ENCODE measurements at places on chromosomes 12 and 14.

DNA sequence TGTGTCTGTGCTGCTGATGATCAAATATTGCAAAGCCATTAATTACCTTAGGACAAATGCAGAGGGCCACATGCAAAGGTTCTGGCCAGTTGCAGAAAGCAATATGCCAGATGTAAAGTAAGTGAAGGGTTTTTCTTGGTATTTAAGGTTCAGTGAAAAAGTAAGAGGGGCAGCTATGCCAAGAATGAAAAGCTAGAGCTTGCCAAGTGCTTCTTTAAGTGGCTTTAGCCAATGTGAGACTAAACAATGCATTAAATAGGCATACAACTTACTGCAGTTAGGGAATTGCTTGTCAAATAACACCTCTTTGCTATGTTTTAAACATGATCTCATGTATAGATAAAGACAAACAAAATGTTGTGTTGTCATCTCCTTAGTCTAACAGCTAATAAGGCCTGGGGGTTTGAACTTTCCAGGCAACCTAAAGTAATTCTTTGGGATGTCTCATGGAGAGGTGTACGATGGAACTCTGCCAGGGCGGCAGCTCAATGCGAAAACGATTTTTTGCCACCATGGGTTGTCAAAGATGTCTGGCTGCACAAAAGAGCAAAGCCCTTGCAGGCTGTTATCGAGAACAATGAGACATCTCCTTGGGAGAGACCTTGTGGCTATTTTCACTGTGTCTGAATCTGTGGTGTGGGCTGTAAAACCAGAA lies 12.0 kb downstream of the IGF1 start:
- DNase-seq = no peak

- peak; percentile 2 for DNase-seq
These were observed 166.0 kb downstream of the KLHL28 start for GRCh38 chr14:44795725-44796124.

- DNase-seq = no peak
These were observed 135.0 kb upstream of the AEBP2 start for GRCh38 chr12:19304149-19304750.

GRCh38 chr12:28121433-28121832 lies 68.8 kb upstream of the CCDC91 start:
- no peak for DNase-seq

- no peak for DNase-seq
These were observed 294.2 kb downstream of the MED13L start for GRCh38 chr12:115983226-115983798.

DNA sequence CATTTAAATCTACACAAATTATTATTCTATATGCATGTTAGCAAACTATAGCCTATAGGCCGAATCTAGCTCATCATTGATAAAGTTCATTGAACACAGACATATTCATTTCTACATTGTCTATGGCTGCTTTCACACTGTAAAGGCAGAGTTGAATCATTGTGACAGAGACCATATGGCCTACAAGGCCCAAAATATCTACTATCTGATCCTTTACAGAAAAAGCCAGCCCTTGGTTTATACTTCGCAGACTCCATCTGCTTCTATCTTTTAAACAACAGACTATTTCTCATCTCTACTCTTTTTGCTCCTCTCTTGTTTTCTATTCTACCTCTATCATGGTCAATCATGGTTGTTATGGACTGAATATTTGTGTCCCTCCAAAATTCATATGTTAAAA lies 190.7 kb downstream of the EXOC5 start:
- DNase-seq = no peak

DNA sequence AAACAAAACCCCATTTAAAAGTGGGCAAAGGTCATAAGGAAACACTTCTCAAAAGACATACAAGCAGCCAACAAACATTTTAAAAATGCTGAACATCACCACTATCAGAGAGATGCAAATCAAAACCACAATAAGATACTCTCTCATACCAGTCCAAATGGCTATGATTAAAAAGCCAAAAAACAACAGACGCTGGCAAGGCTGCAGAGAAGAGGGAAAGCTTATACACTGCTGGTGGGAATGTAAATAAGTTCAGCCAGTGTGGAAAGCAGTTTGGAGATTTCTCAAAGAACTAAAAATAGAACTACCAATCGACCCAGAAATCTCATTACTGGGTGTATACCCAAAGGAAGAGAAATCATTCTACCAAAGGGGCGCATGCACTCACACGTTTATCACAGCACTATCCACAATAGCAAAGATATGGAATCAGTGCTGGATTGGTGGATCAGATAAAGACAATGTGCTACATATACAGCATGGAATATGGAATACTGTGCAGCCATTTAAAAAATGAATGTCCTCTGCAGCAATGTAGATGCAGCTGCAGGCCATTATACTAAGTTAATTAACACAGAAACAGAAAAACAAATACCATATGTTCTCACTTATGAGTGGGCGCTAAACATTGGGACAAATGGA lies 102.1 kb upstream of the DAAM1 start:
- no peak for DNase-seq

DNA sequence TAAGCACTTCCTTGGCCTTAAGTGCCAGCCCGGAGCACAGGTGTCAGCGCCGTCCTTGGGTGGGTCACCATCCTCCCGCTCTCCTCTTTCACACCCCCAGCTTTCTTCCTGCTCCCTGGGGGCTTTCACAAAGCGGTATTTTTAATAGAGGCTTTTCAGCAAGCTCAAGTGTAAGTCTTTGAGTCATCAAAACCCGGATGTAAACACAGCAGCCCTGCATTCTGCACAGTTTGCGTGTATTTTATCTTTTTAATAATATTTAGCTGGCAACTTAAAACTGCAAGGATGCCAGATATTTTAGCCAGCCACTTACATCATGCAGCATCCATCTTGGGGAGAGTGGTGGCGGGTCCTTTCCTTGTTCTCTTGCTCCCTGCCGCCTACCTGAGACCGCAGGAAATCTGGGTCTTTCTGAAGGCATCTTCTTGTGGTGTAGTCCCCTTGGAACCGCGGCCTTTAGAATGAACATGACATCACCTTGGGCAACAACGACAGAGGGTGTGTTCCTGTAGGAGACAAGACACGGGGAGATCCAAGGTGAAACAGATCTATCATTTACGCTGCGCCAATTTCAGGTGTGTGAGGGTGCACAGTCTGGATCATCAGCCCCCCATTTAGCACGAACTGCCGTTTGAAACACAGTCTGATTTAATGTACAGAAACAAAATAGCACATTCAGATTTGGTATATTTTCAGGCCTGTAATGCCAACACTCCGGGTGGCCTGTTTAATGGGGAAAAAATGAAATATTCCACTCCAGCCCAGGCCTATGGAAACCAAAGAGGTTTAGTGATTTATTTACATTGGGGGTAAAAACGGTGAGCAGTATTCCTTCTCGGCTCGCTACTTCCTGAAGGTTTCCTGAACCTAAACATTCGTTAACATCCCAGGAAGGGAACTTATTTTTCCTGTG lies 12.5 kb upstream of the IRF2BPL start:
- DNase-seq = peak; percentile 52

DNA sequence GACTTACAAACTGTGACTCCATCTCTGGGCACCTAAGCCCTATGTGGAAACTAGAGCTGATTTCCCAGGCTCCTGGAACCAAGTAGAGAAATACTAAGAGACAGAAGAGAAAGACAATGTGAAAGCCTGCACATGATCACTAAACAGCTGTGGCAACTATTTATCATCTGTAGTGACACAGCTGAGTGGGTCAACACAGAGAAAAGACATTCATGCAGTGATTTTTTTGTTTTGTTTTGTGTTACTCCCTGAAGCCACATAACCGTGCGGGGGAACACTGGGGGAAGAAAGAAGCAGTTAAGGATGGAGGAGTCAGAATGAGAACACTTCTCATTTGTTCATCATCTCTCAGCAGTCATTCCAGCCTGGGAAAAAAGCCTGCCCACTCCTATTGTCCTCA lies 1.5 kb downstream of the PRR4 start:
- no peak for DNase-seq

DNA sequence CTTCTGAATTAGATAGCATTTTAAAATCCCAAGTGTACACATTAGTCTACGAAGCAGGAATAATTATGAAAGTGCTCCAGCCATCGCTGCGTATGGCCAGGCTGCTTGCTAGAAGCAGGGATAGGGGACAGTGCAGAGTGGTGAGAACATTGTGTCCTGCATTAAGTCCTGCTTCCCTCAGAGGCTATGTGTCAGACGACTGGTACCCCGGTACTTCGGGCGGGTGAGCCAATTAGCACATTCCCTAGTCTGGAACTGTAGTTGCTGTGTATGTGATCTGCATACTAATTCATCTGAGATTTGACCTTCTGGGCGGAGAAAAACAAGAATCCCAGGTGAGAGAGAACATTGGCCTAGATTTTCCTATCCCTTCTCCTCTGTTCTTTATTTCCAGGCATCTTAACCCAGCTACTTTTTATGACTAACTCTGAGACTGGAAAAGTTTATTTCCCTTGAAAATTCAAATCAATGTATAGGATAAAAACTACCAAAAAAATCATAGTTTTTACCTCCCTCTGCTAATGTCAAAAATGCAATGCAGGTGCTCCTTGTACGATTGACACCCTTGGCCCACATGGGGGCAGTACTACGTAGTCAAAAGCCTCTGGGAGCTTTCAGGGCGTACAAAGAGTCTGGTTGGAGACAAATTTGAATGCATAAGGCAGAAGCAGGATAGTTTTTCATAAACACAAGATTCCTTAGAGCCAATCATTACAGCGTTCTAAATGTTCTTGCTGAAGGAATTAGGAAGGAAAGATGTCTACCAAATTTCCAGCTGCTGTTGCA lies 764.3 kb downstream of the NOVA1 start:
- peak; percentile 3 for DNase-seq

- no peak for DNase-seq
These were observed 207.2 kb upstream of the BCL2L14 start for GRCh38 chr12:11863478-11863906.

DNA sequence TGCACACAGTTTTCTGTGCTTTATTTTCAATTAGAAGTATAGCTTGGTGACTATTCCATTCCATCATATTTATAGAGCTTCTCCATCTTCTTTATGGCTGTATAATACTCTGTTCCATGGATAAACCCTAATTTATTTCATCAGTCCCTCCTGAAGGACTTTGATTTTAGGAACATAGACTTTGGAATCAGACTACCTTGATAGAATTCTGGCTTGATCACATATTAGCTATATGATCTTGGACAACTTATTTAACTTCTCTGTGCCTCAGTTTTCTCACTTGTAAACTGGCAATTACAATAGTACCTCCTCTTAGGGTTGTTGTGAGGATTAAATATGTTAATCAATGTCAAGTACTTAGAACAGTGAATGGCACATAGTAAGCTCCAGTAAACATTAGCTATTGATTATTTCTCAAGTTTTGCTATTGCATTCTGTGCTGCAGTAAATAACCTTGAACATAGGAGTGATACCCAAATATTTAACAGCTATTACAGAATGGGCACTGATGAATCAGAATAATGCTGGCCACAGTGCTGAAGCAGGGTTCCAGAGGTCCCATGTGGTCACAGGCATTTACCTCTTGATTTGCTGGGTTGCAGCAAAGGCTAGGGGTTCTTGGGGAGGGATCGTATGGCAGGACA lies 12.2 kb upstream of the NR1H4 start:
- no peak for DNase-seq

DNA sequence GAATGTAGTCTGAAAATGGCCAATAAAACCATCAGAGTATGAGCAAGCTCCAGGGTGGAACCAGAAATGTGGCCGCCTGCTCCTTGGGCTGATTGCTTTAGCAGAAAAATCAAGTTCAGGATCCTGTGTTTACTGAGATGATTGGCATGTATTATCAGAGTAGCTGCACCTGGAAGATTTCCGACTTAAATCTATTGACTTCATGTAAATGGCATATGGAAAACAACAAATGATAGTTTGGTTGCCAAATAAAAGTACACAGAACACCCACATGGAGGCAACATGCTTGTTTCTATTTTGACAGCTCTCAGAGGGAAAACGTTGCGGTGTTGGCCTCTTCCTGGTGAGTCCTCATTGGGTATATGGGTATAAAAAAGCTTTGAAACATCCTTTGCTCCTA lies 31.3 kb downstream of the SOCS2 start:
- DNase-seq = no peak

DNA sequence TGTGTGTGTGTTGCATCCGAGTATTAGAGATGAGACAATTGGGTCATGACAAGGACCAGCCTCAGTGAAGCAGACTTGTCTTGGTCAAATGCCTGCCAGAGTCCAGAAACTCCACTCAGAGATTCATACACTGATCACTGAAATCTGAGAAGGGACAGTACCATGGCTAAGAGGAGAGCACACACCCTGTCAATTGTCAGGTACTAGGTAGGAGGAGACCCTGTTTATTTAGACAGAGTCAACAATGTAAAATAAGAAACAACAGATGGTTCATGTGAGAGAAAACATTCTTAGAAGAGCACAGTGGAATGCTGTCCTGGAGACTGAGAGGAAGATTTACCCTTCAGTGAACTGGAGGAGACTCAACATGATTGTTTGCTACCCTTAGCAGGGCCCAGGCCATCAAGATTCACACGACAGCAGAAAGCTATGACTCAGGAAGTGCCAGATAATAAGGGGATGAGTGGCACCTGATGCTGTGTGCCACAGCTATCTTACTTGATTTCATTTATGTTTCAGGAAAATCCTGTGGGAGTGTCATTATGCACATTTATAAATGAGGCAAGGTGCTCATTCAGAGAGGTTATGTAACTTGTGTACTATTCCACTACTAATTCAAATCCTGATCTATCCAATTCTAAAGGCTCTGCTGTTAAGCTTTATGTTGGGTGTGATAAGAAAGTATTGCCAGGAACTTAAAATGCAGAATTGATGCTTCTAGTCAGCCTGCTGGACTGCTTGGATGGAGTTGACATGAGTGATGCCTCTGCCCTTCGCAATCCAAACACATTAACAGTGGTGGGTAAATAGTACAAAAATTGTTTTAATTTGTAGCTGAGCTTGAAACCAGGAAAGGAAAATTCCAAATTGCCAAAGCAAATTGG lies 136.6 kb upstream of the NEDD1 start:
- DNase-seq = no peak

DNA sequence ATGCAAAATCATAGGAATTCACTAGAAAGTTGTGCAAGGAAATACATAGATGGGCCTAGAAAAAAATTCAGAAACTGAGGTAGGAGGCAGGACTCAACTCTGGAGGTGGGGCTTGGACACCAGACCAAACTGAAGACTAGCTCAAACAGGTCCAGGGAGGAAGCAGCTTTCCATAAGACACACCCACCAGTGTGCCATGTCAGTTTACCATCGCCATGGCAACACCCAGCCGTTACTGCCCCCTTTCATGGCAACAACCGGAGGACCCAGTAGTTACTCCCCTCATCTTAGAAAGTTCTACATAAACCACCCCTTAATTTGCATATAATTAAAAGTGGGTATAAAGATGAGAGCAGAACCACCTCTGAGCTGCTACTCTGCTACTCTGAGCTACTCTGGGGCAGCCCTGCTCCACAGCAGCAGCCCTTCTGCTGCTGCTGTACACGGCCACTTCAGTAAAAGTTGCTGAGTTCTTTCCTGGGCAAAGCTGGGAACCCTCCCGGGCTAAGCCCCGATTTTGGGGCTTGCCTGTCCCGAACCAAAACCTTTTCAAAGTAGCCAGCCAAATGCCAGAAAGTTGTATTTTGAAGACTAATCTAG lies 30.8 kb upstream of the NINJ2 start:
- no peak for DNase-seq

DNA sequence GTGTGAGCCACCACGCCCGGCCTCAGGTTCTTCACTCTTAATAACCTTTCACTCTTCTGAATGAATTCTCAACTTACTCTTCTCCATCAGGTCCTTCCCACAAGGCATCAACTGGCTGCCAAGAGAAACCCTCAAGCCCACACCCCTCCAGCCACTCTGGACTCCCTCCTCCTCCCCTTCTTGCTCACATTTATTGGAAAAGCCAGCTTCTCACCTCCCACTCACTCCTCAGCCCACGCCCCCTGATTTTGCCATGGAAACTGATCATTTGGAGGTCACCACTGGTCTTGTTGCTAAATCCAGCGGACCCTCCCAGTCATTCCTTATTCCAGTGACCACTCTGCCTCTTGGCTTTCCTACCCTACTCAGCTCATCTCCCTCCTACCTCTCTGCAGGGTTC lies 17.4 kb upstream of the ACVR1B start:
- DNase-seq = no peak
